ENCODE measurements at places on chromosomes 7 and 10.

DNA sequence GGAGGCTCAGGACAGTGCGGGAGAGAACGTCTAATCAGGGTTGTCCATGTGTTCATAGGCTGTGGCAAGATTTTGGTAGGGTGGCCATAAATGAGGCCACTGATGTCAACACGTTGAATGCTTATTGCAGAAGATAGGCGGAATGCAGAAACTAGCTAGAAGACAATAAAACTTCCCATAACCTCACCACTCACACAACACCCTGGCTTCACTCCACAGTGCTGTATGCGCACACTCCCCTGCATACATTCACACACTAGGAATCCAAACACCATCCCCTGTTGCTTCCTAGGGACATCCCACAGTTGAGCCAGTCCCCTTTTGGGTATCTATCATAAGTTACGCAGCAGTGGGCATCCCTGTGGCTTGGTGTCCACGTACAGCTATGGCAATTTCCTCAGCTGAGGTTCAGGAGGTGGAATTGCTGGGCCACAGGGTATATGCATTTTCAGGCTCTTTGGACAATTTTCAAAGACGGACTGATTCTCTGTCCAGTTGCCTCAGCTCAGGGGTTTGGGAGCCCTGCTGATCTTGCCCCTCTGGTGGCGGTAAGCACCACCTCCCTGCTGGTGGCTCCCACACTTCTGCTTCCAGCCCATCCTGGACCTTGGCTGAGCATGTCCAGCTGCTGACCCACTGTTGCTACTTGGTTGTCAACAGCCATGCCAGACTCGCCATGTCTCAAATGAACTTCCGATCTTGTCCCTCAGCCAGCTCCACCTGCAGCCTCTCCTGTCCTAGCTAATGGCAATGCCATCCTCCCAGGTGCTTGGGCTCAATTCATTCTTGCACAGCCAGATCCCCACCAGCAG, 36.4 kb downstream of the CDH23 start:
- no peak for DNase-seq

DNA sequence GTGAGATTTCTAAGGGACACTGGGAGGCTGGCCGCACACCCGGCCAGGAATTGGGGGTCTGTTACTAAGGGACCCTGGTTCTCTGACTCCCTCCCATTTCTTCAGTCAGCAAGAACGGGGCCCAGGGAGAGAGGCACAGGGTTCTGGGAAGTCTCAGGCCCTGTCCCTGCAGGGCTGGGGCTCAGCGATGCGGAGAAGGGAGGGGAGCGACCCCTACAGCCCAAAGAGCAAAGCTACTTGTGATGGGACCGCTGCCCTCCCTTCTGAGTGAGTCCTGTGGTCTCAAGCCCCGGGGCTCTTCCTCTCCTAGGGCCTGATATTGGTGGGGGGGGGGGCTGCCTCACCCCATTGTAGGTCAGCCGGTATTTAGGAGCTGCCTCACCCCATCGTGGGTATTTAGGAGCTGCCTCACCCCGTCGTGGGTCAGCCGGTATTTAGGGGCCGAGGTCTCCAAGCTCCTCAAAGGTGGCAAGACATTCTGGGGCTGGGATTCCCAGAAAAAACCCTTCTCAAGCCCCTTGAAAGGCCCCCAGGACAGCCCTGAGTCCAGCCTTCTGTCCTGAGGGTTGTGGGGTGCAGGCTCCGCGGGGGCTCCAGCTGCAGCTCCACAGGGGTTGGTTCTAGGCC, 16.9 kb upstream of the NKX6-2 start:
- DNase-seq, result no peak

DNA sequence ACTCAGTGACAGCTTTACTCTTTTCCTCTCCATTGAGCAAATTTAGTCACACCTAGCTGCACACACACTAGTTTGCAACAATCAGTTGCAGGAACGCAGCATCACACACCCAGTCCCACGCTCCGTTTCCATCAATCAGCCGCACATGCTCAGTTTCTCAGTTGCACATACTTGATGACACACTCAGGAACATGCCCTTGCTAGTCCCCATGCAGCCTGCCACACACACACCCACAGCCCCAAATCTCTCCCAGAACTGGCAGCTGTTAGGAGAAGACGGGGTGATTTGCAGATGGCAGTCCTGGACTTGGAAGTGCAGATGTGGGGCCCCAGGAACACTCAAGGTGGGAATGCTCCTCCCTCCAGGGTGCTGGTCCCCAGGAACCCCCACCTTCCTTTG, 7.7 kb downstream of the LBX1 start:
- no peak for DNase-seq

GRCh38 chr7:74026903-74027682, 880 bp upstream of the ELN start:
- peak; percentile 87 for DNase-seq

- no peak for DNase-seq
Observed at GRCh38 chr7:31020161-31020560, 31.9 kb upstream of the ADCYAP1R1 start.

- peak; percentile 76 for DNase-seq
Observed at GRCh38 chr7:106462365-106462859, 177.6 kb upstream of the NAMPT start.

GRCh38 chr7:117035465-117035862, 82.2 kb downstream of the ST7 start:
- DNase-seq, result no peak

DNA sequence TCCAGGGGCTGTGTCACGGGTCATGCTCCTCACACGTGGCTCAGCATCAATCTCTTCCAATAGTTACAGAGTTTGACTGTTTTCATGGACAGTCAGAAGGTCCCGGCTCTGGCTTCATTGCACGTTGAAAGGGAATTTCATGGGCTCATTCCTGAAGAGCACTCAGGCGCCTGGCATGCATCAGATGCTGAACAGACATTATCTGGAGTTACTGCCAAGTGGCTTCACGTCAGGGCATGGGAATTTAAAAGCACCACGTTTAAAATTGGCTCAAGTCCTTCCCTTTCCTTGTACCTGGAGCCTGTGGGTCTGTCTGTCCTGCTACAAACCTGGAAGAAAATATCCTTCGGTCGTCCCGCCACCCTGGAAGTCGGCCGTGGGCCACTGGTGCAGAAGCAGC, 50.4 kb downstream of the CFAP46 start:
- DNase-seq, result no peak

DNA sequence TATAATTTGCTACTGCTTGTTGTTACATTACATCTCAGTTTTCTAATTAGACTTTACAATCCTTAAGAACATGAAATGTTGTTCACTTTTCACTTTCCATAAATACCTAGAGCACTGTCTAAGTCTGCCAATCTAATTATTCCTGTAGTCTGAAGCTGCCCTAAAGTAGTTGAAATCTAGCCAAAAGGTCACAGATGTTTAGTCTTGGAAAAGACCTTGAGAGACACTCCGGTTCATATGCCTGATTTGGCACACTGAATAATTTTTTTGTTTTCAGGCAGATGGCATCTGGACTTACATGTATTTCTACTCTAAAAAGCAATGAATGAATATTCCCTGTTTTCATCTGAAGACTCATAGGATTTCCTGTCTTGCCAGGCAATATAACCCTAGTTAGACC, 359.1 kb downstream of the ANKRD7 start:
- no peak for DNase-seq

DNA sequence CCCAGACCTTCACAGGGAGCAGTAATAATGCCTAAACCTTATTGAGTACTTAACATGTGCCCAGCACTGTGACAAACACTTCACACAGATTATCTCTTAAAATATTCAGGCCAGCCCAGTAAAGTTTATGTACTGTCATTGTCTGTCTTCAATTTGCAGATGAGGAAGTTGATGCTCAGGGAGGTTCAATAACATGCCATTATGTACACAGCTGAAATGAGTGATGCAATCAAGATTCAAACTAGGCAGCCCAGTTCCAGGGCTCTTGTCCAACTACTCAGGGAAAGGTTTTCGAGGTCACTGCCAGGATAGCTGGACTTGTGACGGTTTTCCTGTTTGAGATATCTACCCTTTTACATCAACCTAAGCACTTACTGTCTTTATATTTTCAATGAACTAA, 56.1 kb downstream of the AUTS2 start:
- DNase-seq, result no peak

- DNase-seq, result no peak
Observed at GRCh38 chr10:43681220-43681619, 32.5 kb upstream of the ZNF32 start.

GRCh38 chr10:114662646-114663217, 4.7 kb upstream of the ABLIM1 start:
- no peak for DNase-seq

GRCh38 chr7:158810846-158811245, 18.5 kb downstream of the ESYT2 start:
- DNase-seq, result no peak

DNA sequence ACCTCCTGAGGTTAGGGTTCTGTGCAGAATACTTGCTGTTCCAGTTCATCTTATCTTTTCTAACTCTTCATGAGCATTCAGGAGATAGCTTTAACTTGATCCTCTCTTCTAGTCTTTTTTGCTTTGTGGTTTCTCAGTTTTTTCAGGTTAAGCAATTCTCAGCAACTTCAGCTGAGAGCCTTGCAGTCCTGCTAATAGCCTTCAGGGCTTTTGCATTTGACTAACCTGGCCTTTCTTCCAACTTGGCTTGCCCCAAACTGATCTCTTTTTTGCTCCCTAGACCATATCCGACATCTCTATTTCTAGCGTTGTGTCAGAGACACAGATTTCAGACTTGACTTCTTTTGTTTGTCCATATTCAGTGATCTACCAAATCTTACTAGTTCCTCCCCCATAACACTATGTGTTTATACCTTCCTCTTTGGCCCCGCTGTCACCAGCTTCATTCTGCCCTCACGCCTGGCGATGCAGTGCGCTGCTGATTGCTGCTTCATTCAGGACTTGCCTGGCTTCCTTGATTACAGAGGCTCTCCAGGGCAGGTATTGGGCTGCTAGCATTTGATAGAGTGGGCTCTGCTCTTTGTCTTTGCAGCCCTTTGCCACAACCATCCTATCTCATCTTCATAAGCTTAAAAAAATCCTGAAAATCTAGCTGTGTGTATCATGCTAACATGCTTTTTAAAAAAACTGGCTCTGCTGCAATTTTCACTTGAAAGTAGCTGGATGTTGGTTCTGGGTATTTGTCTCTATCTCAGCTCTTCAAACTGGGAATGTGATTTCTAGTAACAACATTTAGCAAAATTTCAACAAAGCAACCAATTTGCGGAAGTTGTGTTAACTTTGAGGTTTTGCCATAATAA, 9.6 kb downstream of the CUL1 start:
- DNase-seq, result no peak

GRCh38 chr7:136134503-136134902, 157.3 kb upstream of the MTPN start:
- DNase-seq, result no peak

DNA sequence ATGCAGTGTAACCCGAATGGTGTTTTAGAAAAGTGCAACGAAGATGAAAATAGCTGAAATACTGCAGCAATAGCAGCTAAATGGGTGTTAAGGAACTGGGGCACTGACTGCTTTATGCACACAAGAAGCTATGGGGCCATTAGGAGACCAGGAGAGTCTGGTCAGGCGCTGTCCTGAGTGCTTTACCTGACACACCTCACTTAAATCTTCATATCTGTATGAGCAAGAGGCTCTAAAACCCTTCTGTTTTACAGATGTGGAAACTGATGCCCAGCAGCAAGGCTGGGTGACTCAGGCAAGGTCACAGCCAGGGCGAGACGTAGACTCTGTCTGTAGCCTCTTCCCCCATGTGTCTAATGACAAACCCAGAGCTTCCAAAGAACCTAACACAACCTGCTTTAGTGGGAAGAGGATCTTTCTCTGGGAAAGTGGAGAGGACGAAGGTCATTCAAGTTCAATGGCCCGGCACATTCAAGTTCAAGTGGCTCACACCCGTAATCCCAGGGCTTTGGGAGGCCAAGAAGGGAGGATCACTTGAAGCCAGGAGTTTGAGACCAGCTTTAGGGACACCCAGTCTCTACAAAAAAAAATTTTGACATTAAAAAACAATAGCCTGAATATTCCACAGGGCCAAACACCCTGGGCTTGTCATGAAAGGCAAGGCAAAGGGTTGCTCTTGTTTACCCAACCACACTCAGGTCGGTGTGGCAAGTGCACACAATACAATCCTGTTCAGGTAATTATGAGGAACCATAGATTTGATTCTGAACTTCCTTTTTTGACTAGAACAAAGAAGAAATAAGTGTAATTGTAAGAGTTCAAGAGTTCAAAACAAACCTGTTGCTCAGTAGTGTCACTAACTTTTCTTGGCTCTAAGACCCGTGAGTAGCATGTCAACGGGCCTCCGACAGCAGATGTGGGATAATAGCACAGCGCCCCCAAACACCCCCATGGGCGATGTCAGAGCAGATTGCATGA, 53.7 kb upstream of the KLF6 start:
- no peak for DNase-seq

DNA sequence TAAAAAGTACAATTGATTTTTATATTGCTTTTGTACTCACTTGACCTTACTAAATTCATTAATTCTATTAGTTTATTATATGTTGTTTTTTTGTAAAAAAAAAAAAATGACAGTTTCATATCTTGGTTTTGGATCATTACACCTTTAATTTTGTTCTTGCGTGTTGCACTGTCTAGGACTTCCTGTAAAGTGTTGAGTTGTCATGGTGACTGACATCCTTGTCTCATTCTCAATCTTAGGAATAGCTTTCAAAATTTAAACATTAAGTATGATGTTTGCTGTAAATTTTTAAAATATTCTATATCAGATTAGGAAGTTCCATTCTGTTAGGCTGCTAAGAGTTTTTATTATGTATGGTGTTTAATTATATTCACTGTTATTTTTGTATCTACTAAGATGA, 139.1 kb downstream of the ARHGAP12 start:
- no peak for DNase-seq

DNA sequence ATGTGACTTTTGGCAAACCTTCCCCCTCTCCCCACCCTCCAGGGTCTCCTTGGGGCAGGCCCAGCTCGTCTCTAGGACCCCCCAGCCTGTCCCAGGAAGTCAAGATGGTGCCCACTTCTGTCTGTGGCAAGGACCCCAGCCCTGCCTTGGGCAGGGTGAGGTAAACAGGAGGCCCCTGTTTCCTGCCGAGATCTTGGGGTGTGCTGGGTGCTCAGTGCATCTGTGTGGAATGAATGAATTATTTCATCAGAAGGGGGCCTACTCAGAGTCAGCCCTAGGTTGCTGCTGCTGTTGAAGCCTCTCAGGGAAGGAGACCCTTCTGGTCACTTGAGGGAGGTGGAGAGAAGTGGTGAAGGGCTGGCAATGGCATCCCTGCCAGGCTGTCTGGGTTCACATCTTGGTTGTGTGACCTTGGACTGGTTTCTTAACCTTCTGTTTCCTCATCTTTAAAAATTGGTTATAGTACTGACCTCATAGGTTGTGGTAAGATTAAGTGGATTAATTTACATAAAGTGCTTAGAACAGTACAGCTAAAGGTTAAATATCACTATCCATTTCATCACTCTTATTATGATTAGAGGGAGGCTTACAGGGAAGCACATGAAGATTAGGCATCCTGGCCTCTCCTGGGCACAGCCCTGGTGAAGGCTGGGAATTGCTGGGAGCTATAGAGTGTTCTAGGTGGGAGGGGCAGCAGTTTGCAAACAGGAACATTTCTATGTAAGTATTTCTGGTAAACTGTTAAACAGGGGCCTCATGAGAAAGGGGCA, 67.7 kb downstream of the ZMIZ1 start:
- peak; percentile 58 for DNase-seq

All from activated CD4-positive, alpha-beta T cell treated with anti-CD3 and anti-CD28 coated beads, Interleukin-2, amount 10 ng/mL, durations not matched to agents 24 days and 14 days (primary cell).